ENCODE measurements at places on chromosomes 12 and 14.

GRCh38 chr14:41498959-41499358, 107.7 kb upstream of the LRFN5 start:
- no peak for DNase-seq

DNA sequence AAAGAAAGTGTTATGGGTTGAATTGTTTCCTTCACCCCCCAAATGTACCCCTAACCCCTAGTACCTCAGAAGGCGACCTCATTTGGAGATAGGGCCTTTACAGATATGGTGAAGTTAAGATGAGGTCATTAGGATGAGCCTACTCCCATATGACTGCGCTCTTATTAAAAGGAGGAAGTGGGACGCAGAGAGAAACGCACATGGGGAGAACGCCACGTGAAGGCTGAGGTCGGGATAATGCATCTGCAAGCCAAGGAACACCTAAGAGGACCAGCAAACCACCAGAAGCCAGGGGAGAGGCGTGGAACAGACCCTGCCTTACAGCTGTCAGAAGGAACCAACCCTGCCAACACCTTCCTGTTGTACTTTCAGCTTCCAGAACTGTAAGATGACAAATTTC, 1.7 kb upstream of the NRIP2 start:
- no peak for DNase-seq

GRCh38 chr14:89364316-89364715, 52.7 kb downstream of the FOXN3 start:
- DNase-seq, result no peak

GRCh38 chr12:105670672-105671071, 340.2 kb downstream of the C12orf75 start:
- DNase-seq, result no peak

DNA sequence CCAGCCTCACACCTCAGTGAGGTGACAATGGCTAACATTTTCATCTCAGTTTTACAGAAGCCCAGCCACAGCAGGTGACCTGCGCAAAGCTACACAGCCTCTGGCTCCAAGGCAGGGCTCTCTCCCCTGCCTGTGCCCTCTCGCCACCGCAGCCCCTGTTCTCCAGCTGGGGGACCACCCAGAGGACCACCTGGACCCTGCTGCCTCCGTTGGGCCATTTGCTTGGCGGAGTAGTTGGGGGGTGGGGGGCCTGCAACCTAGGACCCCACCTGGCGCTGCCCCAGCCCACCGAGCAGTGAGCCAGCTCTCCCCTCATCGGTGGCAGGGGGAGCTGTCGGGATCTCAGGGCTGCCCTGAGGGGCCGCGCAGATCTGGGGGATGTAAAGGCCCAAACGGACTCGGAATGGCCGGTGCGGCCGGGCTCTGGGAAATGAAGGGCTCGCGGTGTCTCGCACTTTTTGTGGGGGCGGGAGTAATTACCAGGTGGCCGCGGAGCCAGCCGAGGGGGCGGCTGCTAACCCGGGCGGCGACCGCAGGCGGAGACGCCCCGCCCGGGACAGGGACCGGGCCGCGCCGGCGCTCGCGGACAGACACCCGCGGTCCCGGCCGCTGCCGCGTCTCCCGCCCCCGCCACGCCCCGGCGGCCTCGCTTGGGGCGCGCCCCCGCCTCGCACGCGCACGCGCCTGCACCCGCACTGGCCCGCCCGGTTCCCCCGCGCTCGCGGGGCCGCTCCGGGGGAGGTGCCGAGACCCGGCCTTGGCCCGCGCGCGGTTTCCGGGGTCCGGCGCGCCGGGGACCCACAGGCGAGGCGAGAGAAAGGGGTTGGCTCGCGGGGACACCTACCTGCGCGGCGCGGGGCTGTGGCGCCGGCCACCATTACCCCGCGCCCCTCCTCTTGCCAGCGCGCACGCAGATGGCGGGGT, 8.6 kb upstream of the GPR68 start:
- peak; percentile 38 for DNase-seq

DNA sequence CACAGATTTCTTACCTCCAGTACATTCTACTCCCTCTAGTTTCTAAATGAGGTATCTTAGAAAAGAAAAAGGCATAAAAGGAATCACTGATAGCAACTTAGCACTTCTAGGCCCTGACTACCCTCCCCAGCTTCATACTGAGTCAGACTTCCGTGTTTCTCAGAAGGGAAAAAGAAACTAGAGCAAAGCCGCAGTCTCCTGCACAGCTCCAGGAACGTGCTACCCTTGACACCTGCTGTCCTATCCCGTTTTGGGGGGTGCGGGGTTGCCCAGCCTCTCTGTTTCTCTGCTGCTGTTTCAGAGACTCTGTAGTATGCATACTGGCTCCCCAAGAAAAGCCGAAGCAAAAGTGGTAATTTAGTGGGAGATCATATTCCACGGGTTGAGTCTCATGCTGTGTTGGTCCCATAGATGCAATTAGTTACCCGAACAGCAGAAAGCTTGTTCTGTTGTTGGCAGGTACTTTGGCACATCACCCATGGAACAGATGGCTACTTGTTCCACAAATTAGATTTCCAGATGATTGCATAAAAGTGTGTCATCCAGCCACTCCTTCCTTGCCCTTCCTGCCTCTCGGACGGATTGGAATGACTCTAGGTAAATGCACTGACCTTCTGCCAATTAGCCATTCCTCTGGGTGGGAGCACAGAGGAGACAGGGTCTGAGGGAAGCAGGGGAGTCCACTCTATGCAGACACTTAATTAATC, 438.1 kb downstream of the FUT8 start:
- no peak for DNase-seq

DNA sequence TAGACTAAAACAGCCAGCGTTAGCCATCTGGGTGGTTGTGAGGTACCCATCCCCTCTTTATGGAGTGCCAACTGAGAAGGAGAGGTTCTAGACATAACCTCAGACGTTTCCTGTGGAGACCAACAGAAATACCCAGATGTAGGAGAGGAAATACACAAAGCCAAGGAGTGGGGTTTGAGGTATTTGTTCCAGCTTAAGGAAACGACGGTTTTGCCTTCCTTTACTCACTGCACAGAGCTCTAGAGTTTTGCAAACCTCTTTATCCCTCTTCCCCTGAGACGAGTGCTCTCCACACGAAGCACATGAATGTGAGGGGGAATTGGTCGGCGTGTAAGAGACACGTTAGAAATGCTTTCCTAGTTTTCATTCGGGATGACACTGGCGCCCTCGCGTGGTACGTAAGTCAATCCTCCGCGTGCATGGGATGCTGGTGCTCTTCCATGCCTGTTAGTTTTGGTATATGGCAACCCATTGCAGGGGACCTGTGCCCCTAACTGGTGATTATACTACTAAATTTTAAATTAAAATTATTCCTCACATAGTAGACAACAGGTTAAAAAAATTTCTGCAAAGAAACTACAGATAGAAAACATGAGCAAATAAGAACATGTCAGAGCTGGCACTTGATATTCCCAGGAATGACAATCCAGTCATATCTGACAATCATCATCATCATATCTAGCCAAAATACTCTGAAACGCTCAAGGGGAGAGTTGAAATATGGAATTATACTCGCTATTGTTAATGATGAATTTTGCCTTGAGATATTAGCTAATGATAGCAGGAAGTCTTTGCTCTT, 121.7 kb downstream of the PPM1H start:
- peak; percentile 60 for DNase-seq

GRCh38 chr14:38158468-38158867, 49.2 kb upstream of the SSTR1 start:
- no peak for DNase-seq

DNA sequence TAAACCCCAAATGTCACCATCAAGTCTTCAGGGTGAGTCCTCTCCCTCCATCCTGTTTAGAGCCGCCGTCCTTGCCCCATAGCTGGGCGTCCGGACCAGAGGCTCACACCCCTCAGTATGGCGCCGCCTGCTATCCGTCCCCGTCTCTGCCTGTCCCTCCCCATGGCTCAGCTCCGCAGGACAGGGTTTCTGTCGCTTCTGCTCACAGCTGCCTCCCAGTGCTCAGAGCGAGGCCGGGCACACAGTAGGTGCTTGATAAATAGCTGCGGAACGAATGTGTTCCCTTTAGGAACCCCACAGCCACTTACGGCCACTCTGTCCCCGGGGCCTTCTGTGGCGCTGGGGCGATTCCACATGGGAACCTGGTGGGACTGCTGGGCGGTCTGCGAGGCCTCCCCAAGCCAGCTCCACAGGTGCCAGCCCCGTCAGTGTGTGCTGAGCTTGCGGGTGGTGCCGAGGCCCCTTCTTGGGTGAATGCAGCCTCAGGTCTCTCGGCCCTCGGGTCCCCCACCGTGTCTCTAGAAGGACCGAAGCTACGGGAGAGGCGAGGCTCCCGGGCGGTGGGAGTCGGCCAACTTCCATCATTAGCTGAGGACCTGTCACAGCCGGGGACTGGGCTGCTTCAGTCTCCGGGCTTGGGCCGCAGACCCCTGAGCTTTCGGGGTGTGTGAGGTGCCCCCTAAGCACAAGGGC, 63.0 kb downstream of the NOC4L start:
- DNase-seq, result no peak

DNA sequence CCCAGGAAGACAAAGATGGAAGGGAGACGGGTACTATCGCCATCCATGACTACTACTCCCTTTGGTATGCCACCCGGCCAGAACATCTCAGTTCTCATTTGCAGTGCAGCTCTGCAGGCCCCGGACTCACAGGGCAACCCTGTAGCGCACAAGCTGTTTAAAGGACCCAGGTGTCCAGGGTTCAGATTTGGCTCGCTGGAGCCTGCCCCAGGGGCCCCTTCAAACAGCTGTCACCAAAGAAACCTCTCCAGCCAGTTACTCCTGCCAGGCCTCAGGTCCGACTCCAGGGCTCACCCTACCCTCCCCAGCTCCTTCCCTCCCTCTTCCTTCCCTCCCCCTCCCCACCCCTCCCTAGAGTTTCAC, 5.5 kb upstream of the CHD4 start:
- no peak for DNase-seq

- no peak for DNase-seq
Observed at GRCh38 chr12:988646-989045, 2.4 kb upstream of the ERC1 start.

DNA sequence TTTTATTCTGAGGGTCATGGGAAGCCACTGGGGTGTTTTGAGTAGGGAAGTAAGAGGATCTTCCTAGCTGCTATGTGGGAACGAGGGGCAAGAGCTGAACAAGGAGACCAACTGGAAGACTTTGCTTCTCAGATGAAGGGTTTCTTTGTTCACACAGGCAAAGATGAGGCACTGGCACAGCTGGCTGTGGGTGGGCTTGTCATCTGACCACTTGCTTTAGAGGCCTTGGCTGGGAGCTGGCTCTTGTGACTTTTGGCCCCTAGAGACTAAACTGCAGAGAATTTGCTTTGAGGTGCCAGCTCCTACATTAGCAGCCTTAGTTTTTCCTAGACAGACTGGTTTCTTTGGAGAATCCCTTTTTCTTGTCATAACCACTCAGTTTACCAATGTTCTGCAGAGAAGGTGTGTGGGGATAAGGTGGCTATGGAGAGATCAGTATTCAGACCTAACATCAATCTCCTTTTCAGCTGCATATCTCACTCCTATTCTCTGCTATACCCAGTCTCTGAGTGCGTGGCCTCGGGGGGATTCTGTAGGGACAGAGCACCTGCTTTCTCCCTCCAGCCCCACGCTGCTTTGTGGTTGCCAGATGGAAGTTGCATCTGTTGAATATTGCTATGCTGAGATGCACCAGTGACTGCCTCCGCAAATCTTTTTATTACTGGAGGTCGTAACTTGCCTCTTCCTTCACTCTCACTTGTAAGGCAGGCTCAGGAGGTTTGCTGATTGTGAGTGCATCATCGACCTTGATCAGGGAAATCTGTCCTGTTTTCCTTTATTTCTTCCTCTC, 12.7 kb downstream of the PPP2R5C start:
- no peak for DNase-seq

GRCh38 chr12:583251-583869, 79.9 kb downstream of the NINJ2 start:
- no peak for DNase-seq

- DNase-seq, result no peak
Observed at GRCh38 chr14:75155169-75155568, 21.2 kb downstream of the TMED10 start.

DNA sequence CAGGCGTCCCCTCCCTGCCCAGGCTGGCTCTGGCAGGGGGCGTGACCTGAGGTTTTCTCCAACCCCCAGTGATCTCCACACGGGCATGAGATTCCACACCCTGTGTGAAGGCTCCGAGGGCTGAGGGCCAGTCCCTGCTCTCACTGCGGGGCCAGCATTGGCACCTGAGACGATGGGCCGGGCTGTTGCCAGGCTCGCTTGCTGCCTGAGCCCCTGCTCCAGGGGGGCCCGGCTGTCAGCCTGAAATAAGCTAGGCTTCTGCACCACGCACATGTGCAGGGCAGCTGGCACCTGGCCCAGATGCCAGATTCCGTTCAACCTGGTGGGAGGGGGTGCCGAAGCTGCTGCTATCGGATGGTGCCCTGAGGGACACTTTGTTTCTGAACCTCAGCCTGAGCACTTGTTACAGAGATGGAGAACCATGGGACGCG, 196.5 kb upstream of the PRMT8 start:
- DNase-seq, result no peak

DNA sequence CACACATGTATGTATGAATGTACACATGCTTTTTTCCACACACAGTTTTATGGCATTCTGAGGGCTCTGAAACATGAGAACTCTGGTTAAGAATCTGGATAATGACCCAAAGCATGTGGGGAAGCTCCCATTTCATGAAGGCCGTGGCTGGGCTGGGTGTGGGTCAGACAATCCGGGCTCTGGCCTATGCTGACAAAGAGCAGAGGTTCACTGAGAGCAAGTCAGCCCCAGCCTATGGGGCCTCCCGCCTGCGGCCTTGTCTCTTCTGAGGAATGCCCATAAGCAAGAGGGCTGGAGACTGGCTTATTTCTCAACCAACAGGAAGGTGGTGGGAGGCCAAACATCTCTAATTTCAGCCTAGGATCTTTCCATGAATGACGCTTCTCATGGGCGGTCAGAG, 8.5 kb downstream of the MYH6 start:
- DNase-seq, result no peak

GRCh38 chr12:53208435-53208834, 1.4 kb upstream of the ITGB7 start:
- no peak for DNase-seq

GRCh38 chr12:26939192-26939832, 1.0 kb downstream of the FGFR1OP2 start:
- DNase-seq, result no peak

Measured in neural crest cell (in vitro differentiated cells).